ENCODE measurements at places on chromosomes 6 and 20. TPM values are rescaled to one million over a fixed set of nuclear protein-coding genes. Genes with fewer than 3 reads are reported as not detected.

WFDC12 gene
- total RNA-seq = not detected

C20orf202 gene
- total RNA-seq = 0.49 TPM

ORC3 gene
- total RNA-seq = 33.9 TPM

SNX9 gene
- 11.6 TPM for total RNA-seq

FUCA2 gene
- total RNA-seq = 9.1 TPM

HLA-DQA2 gene
- not detected for total RNA-seq

SPATS1 gene
- total RNA-seq = not detected

TCP11 gene
- total RNA-seq = 0.25 TPM

CCR6 gene
- not detected for total RNA-seq

OPN5 gene
- not detected for total RNA-seq

HLA-DPA1 gene
- total RNA-seq = 0.49 TPM

TRERF1 gene
- 3.2 TPM for total RNA-seq

TRDN gene
- 0.25 TPM for total RNA-seq

KIF6 gene
- total RNA-seq = 0.98 TPM

CCN6 gene
- not detected for total RNA-seq

CTCFL gene
- not detected for total RNA-seq

TCF15 gene
- 0.49 TPM for total RNA-seq

IL17A gene
- not detected for total RNA-seq
